ENCODE measurements at places on chromosomes 7 and 10. TPM values are rescaled to one million over a fixed set of nuclear protein-coding genes. Genes with fewer than 3 reads are reported as not detected.

The AKAP9 gene
- total RNA-seq: 12.2 TPM

The RAB11FIP2 gene
- 8.5 TPM for total RNA-seq

The NODAL gene
- total RNA-seq: not detected

GRCh38 chr10:91944880-91945630 is 21.5 kb downstream of the BTAF1 start:
- DNase-seq: no peak

DNA sequence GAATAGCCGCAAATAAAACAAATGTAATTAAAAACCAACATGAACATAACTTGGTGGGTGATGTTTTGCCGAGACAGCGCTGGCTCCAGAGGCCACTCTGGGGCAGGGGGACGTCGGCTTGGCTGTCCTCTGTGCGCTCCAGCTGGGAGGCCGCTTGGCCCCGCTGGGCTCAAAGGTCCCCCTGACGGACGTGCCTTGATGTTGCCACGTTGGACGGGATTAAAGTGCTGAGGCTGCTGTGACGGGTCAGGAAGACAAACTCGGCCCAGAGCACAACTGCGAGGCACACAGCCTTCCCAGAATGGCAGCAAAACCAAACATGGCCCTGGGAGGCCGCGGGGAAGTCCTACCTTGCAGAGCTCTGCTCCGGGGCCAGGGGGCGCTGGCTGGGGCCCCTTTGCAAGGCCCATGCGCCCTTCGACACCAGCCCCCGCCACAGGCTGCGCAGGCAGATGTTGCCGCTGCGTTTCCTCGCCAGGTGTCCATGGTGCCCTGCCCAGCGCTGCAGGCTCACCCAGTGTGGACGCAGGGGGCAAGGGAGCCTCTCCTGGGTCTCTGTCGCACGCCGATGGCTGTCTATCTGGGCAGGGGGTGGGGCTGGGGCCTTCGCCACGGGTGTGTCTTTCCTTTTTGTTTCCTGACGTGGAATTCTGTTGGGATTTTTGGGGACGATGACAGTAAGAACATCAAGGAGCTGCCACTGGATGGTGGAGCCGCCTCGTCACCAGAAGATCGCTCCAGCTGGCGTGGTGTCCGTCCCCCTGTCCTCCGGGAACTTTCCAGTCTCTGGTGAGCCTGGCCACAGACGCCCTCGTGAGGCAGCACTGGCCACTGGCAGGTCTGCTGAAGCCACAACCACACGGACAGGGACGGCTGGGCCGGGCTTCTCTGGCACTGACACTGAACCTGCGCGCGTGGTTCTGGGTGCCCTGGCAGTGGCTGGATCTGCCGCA is 99.6 kb upstream of the DIP2C start:
- DNase-seq: no peak

DNA sequence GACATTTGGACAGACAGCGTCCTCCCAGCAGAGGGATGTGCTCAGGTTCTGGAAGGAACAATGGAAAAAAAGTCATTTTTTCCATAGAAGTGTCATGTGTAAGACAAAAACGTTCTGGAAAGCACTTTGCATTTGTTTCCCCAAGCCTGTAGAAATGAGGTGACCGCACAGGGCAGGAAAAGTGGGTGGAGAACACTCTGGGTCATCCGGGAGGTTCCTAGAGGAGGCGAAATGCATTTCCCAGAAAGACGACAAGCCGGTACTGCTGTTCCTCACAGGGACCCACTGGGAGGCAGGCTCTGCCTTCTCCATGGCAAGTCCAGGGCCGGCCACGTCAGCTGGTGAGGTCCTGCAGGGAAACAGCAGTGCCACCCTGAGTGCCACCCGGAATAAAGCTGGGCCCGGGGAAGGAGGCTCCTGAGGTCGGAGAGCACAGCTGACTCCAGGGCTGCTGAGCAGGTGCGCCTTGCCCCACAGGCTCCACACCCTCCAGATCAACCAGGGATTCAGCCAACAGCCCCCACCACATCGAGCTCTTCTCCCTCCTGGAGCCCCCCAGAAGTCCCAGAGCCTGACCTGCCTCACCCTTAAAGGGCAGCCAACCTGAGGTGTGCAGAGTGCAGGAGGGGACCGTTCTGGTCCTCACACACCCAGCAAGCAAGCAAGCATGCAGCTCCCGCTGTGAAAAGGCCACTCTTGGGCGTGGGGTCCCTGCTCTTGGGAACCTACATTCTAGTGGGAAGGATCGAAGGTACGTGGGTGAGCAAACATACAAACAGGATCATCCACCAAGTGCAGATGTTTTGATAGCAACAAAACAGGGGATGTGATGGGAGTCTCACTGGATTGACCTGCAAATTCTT is 28.8 kb upstream of the INPP5A start:
- no peak for DNase-seq

GRCh38 chr7:144665689-144666381 is 170.0 kb downstream of the TPK1 start:
- DNase-seq: no peak

GRCh38 chr7:16801111-16801542 is 3.7 kb downstream of the AGR2 start:
- DNase-seq: peak; percentile 30

Measured in epithelial cell of proximal tubule (primary cell).